ENCODE measurements at places on chromosomes 7 and 10.
A peak's percentile ranks its signal among the peaks of the same experiment; 100 is the strongest.

GRCh38 chr7:142642316-142642715, 107.0 kb upstream of the PRSS1 start:
- no peaks in the 10 kb centered on the region for H3K36me3 ChIP-seq
- peaks cover 9% of the 10 kb centered on the region for H3K4me1 ChIP-seq
- H3K27ac ChIP-seq: peak overlapping the region; percentile 43
- no peak overlapping the region for H3K4me3 ChIP-seq

- no peaks in the 10 kb centered on the region for H3K36me3 ChIP-seq
- no peak overlapping the region for H3K27ac ChIP-seq
- H3K4me3 ChIP-seq: no peak overlapping the region
Observed at GRCh38 chr10:77592946-77593636, 44.5 kb downstream of the KCNMA1 start.

- H3K4me3 ChIP-seq: no peak overlapping the region
- no peaks in the 10 kb centered on the region for H3K36me3 ChIP-seq
- H3K4me1 ChIP-seq: no peaks in the 10 kb centered on the region
- peaks cover 46% of the 10 kb centered on the region for H3K27me3 ChIP-seq
Observed at GRCh38 chr10:113616244-113617074, 47.4 kb downstream of the NRAP start.

GRCh38 chr7:113710310-113711096, 208.3 kb downstream of the PPP1R3A start:
- no peaks in the 10 kb centered on the region for H3K4me1 ChIP-seq
- no peak overlapping the region for H3K4me3 ChIP-seq
- H3K27me3 ChIP-seq: peaks cover 2% of the 10 kb centered on the region
- H3K27ac ChIP-seq: no peak overlapping the region
- DNase-seq: peak; percentile 46
